NAMALWA (cell line): ENCODE measurements at places on chromosomes 6 and 20.

- peak; percentile 66 for DNase-seq
These were observed 280.5 kb downstream of the SYNE1 start for GRCh38 chr6:152356662-152357061.

- no peak for DNase-seq
These were observed 528.7 kb upstream of the SOX4 start for GRCh38 chr6:21064756-21065340.

GRCh38 chr6:39003072-39003471 is 45.5 kb upstream of the GLP1R start:
- peak; percentile 31 for DNase-seq

GRCh38 chr20:53866794-53867740 is 203.3 kb downstream of the BCAS1 start:
- DNase-seq = peak; percentile 74
